ENCODE measurements at places on chromosomes 7 and 10.
A peak's percentile ranks its signal among the peaks of the same experiment; 100 is the strongest.

DNA sequence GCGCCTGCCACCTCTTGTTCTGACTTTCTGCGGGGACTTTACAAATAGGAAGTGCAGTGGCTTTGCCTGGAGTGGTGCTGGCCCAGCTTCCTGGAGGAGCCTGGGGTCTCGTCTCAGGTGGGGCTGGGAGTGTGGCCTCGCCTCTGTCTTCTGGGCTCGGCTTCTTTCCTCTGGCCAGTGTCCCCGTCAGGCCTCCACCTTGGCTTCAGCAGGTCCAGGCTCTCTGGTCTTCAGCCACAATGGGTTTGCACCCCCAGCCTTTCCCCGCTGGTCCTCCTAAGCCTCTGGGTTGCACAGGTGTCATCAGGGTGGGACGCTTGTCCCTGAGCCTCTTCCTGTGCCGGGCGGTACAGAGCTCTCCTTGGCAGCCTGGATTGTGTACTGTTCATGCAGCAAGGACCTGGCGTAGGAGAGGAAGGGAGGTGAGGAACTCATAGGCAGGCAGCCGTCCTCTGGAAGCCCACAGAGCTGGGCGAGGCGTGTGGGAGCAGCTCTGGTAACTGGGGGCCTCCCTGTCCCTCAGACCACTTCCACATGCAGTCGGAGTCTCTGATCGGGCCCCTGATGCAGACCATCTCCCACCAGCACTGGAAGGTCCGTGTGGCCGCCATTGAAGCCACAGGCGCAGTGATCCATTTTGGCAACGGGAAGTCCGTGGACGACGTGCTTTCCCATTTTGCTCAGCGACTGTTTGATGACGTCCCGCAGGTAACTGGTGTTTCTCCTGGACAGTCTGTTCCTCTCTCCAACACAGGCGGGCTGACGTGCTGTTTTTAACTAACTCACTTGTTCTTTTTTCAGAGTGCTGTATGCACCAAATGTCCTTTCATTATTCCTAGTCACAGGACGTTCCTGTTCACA, 2.3 kb upstream of the PRKAR1B start:
- DNase-seq: no peak

DNA sequence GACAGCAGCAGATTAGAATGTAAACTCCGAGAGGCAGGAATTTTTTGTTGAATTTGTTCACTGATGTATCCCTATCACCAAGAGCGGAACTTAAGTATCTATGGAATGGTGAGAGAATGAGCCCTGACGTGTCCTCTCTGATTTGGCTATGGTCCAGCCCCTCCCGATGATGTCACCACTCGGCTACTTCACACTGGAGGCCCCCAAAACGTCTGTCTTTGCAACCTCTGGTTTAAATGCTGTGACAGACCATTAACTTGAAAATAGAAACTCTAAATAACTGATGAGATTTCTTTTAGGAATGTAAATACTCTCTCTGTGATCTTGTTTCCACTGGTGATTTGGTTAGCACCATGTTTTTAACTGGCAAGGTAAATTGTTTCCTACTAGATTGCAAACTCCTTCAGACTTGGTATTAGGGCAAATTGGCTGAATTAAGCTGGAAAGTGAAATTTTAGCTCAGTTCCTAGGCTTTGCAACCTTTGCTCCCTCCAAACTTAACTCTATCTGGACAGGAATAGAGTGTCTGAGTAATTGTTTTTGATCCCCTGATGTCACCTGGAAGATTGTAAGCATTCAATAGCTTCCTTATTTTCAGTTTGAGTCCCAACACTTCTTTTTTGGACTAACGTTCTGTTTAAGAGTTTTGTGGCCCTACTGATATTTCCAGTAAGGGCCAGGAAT, 19.1 kb downstream of the SLC16A12 start:
- no peak for DNase-seq

DNA sequence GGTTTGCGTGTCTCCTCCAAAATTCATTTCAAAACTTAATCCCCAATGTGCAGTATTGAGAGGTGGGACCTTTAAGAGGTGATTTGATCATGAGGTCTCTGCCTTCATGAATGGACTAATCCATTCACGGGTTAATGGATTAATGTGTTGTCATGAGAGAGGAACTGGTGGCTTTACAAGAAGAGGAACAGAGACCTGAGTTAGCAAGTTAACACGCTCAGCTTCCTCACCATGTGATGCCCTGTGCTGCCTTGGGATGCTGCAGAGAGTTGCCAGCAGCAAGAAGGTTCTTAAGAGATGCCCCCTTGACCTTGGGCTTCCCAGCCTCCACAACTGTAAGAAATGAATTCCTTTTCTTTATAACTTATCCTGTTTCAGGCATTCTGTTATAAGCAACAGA, 3.7 kb upstream of the TCTN3 start:
- peak; percentile 18 for DNase-seq

DNA sequence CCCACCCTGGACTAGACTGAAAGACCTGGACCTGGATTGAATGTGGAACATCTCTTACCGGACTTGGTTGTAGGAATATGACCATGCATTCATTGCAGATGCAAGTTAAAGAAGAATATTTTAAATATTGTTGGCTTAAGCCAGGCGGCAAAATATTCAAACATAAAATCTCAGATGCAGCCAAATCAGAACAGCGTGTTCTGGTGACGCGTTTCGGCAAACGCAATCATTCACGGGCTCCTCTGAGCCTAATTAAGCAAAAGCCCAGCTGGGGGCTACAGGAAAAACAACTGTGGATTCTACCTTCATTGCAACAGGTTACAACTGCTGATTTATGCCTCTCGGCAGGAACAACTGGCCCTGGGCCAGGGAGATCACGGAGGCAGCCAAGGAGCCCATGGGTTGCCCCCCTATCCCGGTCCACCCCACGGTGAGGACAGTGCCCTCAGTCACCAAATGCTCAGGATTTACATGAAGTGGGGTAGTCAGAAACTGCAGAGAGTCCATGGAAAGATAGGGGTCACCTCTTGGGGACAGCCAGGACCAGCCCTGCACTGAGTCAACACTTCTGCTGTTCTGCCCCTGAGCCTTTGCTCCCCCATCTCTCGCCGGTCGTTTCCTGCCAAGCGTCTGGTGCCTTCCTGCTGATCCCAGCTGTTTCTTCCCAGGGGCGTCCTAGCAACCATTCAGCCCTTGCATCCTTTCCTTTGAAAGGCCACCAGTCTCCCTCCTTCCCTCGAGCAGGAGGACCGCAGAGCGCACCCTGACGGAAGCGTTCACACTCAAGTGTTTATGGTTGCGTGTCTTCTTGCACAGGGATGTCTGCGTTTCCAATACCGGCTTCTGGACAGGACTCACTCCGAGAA, 64.4 kb upstream of the SFMBT2 start:
- no peak for DNase-seq

DNA sequence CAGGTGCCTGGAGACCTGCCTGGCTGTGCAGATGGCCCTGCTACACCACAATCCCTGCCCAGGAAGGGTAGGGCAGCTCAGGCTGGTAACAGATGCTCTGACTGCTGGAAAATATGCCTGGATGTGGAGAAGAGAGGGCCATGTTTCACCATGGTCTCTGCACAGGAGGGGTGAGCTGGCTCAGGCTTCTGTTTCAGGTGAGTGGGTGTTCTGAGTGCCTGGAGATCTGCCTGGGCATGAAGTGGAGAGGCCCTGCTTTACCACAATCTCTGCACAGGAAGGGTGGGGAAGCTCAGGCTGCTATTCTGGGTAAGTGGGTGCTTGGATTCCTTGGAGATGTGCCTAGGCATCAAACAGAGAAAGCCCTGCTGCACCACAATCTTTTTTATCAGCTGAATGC, 350.1 kb downstream of the KIF20B start:
- no peak for DNase-seq

DNA sequence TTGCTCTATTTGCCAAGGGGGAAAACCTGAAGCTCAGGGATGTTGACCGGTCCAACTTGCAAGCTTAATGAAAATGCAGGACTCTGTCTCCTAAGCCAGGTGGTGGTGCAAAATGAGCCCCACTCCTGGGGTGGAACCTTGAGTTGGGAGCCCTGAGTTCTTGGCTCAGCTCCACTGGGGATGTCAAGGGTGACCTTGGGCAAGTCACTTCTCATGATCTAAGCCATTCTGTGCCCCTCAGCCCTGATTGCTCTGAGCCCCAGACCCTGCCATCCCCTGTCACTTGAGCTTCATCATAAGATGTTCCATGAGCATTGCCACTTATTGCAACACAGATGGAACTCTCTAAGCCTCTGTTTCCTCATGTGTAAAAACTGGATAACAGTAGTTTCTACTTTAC, 33.9 kb downstream of the MYL10 start:
- no peak for DNase-seq

GRCh38 chr10:110864662-110865140, 7.0 kb upstream of the PDCD4 start:
- DNase-seq: peak; percentile 87

DNA sequence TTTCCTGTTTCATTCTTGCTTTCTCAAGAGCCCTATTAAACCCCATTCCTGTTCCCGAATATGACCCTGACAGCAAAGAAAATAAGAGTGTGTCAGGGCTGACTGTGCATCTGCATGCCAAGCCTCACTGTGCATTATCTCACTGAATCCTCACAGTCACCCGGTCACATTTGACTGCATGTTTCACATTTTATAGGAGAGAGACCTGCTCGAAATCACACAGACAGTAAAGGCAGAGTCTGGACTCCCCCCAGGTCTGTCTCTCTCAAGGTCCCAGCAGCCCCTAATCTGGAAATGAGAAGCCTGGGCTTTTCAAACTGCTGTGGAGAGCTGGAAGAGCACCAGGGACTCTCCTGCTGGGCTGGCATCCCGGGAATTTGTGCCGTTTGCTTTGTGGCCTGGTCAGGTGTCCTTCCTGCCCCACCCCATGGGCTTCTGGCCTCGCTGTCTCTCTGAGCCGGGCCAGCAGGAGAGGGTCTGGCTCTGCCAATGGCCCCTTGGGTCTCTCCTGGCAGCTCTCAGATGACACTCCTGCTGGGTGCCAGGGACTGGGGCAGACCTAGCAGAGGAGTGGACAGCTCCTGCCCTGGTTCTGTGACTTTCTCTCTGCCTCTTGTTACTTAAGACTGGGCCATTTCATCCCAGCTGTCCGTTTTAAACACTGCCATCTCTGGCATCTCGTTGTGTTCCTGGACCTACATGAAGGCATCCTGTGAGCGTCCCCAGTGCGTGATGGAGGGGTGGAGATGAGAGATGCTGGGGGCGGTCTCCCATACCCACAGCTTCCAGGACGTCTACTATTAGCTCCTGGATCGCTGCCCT, 173.6 kb downstream of the ARHGAP12 start:
- no peak for DNase-seq

- no peak for DNase-seq
Measured at GRCh38 chr7:128908750-128909624, 1.5 kb downstream of the KCP start.

- no peak for DNase-seq
Measured at GRCh38 chr7:607938-608337, 88.3 kb upstream of the PDGFA start.

DNA sequence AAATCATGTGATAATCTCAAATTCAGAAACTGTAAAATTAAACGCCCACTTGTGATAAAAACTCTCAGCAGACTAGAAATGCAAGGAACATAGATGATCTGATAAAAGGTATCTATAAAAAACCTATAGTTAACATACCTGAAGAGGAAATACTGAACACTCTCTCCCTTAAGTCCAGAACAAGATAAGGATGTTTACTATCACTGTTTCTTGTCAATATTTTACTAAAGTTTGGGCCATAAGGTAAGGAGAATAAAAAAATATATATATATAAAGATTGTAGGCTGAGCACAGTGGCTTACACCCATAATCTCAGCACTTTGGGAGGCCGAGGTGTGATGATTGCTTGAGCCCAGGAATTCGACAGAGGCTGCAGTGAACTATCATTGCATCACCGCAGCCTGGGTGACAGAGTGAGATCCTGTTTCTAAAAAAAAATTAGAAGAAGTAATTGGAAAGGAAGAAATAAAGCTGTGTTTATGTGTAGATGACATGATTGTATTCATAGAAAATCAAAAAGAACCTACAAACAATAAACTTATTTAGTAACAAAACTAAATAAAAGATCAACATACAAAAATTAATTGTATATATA, 28.4 kb downstream of the MPLKIP start:
- DNase-seq: no peak

GRCh38 chr7:10756981-10757380, 216.7 kb upstream of the PHF14 start:
- DNase-seq: no peak

- DNase-seq: no peak
Measured at GRCh38 chr7:155487509-155488482, 29.9 kb downstream of the EN2 start.

DNA sequence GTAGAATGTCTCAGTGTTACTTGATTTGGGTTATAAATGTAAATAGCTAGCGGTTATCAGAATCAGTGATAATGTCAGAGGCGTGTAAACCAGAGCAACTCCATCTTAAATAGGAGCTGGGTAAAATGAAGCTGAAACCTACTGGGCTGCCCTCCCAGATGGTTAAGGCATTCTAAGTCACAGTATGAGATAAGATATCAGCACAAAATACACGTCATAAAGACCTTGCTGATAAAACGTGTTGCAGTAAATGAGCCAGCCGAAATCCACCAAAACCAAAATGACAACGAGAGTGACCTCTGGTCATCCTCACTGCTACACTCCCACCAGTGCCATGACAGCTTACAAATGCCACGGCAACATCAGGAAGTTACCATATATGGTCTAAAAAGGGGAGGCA, 172.3 kb downstream of the CHRM2 start:
- DNase-seq: no peak

DNA sequence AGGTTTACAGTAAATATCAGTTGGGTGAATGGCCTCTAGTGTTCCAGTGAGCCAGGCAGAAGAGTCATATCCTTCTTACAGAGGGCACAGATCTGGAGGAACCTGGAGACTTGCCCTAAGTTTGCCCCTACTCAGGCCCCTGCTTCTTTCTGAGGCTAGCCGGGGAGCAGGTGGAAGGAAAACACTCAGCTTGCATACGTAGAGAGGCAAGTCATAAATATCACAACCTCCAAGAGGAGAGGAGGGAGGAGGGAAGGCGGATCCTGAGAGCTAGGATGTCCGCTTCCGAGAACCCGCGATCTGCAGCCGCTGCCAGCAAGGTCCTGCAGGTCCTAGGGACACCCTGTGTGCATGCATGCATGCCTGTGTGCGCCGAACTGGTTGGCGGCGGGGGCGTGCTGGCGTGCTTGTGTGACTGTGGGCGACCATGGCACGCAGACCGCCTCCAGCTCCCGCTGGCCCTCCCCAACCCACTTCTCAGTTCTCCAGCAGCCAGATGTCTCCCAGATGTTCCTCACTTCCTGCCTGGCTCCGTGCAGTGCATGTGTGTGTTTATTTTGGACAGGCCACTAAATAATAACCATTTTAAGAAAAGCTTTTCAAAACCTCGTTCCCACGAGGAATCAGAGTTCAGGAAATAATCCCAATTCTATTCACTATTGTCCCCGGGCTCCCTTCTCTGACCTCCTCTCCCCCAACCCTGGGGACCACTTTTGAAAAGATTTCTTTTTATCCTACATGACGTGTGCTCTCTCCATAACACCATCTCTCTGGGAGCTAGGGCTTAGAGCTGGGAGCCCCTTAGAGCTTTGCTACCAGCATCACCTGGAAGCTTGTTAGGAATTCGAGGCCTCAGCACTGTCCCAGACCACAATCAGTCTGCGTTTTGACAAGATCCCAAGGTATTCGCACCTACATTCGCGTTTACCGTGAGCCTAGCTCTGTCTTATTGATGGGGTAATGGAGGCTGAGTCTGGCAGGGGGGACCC, 32.4 kb downstream of the UNC5B start:
- no peak for DNase-seq

All from hematopoietic multipotent progenitor cell treated with erythropoietin and hydrocortisone succinate and interleukin-3 and kit ligand, for 6 days (in vitro differentiated cells).